ENCODE measurements at places on chromosomes 6 and 20.

GRCh38 chr20:63249891-63250290 is 4.4 kb downstream of the NKAIN4 start:
- no peak for DNase-seq

GRCh38 chr20:6530254-6530653 is 237.2 kb upstream of the BMP2 start:
- no peak for DNase-seq

GRCh38 chr6:71556141-71556540 is 267.5 kb downstream of the OGFRL1 start:
- no peak for DNase-seq

GRCh38 chr20:40493071-40493470 is 196.0 kb downstream of the MAFB start:
- DNase-seq: no peak

DNA sequence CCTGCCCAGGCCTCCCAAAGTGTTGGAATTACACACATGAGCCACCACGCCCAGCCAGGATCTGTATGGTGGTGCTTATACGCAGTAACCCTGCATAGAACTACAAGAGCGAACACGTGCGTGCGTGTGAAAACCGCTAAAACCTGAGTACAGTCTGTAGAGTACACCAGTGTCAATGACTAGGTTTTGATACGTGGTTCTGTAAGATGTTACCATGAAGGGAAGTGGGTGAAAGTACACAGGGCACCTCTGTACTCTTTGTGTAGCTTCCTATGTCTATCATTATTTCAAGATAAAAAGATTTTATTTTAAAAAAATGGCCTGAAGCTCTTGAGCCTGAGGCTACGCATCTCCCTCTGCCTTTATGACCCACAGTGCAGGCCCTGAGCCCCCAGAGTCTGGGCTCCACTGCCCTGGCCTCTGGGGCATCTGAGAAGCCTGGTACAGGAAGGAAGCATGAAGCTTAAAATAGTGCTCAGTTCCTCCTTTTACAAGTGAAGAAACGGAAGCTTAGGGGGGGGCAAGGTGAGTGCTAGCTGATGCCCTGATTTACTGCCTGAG is 21.6 kb downstream of the LY86 start:
- peak; percentile 67 for DNase-seq

DNA sequence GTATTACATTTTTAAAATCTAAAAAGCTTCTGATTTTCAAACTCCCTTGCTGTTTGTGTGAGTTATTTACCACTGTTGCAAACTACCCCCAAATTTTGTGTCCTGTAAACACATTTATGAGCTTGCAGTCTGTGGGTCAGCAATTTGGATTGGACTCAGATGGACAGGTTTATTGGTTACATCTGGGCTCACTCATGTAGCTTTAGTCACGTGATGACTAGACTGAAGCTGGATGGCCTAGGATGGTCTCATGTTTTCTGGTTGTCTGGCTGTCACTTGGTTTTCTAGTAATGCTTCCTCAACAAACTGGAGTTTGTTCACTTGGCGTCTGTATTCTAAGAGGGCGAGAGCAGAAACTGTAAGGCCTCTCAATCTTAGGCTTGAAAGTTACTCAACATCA is 12.2 kb upstream of the C6orf58 start:
- no peak for DNase-seq

DNA sequence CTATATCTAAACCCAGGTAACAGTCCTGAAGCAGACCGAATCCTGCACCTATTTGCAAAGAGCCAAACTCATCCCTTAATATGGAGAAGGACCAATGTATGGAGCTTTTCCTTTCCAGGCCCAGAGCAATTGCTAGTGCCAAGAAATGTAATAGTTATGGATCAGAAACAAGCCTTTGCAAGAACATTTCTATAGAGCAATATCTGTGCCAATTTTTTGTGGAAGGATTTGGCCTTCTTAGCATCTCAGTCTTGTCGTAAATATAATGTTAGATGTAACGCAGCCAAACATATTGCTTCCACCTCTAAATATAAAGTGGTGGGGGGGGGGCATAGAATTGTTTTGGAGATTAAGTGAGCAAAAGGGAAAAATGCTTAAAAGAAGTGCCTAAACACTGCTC is 2.7 kb downstream of the KIAA0408 start:
- no peak for DNase-seq

DNA sequence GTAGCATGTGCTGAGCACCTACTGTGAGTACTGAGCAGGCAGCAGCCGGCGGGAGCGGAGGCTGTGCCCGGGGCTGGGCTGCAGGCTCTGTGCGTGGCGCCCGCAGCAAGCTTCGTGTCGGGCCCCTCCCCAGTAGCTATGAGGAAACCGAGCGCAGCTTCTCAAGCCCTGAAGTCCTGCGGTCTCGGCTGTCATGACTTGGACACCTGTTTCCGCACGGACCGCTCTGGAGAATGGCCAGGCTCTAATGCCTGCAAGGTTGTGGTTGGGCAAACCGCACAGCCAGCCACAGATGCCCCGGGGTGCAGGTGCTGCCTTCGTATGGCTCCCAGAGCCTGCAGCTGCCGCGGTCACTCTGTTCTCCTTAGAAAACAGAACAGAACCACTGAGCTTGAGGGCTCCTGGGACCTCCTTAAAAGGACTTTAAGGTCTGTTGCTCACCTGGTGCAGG is 33.7 kb downstream of the PYGB start:
- no peak for DNase-seq

DNA sequence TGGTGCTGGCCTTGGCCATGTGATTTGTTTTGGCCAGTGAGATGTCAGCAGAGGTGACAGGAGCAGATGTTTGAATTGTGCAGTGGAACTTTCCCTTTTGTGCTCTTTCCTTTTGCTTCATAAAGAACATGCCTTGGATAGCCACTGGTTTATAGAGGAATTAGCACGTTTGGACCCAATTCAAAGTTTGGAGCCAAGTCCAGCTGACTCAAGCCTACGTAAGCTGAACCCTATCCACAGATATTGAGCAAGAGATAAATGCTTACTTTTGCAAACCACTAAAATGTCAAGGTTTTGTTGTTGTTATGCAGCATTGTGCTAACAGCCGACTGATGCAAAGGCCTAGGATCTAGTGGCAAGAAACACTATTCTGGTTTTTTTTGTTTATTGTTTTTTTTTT is 230.9 kb upstream of the CITED2 start:
- no peak for DNase-seq

Measured in immature natural killer cell (primary cell).